ENCODE measurements at places on chromosomes 3 and 15.

- H3K36me3 ChIP-seq: no peaks in the 10 kb centered on the region
- no peak overlapping the region for H3K27ac ChIP-seq
- H3K4me3 ChIP-seq: no peak overlapping the region
- H3K4me1 ChIP-seq: peaks cover 17% of the 10 kb centered on the region
Observed at GRCh38 chr3:84963137-84963536, 4.3 kb downstream of the CADM2 start.

DNA sequence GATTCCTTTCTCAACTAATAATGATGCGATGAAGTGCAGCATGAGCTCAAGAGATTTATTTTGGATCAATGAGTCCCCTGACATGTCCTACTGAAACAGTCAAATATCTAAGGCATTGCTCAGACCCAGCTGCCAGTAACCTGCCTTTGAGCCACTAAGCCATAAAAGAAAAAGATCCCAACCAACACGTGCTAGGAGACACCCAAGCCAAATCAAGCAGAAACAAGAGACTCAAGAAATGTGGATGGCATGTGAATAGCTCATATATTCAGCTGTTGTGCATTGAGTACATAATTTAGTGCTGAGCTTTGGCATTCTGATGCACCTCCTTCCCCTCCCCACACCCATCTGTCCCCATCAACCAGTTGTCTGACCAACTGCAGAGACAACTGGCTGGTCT lies 29.2 kb downstream of the GJD2 start:
- no peak for DNase-seq
- H3K27me3 ChIP-seq: no peaks in the 10 kb centered on the region
- H3K36me3 ChIP-seq: no peaks in the 10 kb centered on the region
- H3K4me3 ChIP-seq: no peak overlapping the region
- no peak overlapping the region for H3K27ac ChIP-seq

- no peak for DNase-seq
- no peak overlapping the region for H3K27ac ChIP-seq
- H3K36me3 ChIP-seq: no peaks in the 10 kb centered on the region
- H3K27me3 ChIP-seq: no peaks in the 10 kb centered on the region
- H3K4me1 ChIP-seq: peaks cover 21% of the 10 kb centered on the region
- no peak overlapping the region for H3K4me3 ChIP-seq
Observed at GRCh38 chr3:188690064-188690463, 481.7 kb upstream of the TPRG1 start.

- no peak overlapping the region for H3K4me3 ChIP-seq
- H3K27ac ChIP-seq: no peak overlapping the region
- H3K27me3 ChIP-seq: no peaks in the 10 kb centered on the region
- no peaks in the 10 kb centered on the region for H3K36me3 ChIP-seq
- DNase-seq: no peak
Observed at GRCh38 chr3:8532251-8532871, 30.7 kb downstream of the LMCD1 start.

DNA sequence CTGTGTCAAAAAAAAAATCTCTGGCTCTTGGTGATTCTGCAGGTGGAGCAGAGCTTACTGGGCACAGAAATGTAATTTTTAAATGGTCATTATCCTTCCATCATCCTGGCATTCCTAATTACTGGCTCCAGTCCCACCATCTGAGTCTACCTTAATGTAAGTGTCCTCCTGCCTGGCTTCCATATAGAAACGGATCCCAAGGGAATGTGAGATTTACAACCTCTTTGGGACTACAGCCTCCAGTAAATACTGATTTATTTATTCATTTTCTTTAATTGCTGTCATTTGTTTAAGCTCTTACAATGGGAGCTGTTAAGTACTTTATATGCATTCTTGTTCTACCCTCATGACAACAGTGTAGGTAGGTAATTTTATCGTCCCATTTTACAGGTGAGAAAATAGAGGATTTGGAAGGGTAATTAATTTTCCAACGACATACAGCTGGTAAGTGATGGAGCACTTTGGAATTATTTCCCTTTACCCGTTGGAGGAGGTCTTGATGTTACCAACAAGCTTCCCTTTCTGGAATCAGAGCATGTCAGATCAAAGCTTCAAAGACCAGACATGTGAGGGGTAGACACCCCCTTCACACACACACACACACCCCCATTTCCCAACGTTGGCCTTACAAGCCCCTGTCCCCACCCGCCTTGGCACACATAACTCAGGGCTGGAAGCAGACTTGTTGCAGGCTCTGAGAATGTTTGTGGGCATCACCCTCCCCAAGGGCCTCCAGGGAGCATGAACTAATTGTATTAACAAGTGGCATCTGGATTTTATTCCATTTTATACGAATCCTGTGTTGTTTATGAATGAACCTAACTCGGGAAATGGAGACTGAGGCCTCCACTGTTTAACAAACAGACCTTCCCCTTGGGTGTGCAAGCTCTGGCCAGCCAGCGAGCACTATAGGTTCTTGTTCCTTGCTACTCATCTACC lies 116.9 kb downstream of the ALDH1A2 start:
- no peaks in the 10 kb centered on the region for H3K27me3 ChIP-seq
- H3K36me3 ChIP-seq: no peaks in the 10 kb centered on the region
- no peak overlapping the region for H3K27ac ChIP-seq
- no peaks in the 10 kb centered on the region for H3K4me1 ChIP-seq
- no peak for DNase-seq

GRCh38 chr3:195438371-195438770 lies 4.4 kb downstream of the ACAP2 start:
- DNase-seq: no peak
- no peaks in the 10 kb centered on the region for H3K27me3 ChIP-seq
- peaks cover 23% of the 10 kb centered on the region for H3K4me1 ChIP-seq
- no peak overlapping the region for H3K4me3 ChIP-seq
- H3K36me3 ChIP-seq: no peaks in the 10 kb centered on the region
- no peak overlapping the region for H3K27ac ChIP-seq

DNA sequence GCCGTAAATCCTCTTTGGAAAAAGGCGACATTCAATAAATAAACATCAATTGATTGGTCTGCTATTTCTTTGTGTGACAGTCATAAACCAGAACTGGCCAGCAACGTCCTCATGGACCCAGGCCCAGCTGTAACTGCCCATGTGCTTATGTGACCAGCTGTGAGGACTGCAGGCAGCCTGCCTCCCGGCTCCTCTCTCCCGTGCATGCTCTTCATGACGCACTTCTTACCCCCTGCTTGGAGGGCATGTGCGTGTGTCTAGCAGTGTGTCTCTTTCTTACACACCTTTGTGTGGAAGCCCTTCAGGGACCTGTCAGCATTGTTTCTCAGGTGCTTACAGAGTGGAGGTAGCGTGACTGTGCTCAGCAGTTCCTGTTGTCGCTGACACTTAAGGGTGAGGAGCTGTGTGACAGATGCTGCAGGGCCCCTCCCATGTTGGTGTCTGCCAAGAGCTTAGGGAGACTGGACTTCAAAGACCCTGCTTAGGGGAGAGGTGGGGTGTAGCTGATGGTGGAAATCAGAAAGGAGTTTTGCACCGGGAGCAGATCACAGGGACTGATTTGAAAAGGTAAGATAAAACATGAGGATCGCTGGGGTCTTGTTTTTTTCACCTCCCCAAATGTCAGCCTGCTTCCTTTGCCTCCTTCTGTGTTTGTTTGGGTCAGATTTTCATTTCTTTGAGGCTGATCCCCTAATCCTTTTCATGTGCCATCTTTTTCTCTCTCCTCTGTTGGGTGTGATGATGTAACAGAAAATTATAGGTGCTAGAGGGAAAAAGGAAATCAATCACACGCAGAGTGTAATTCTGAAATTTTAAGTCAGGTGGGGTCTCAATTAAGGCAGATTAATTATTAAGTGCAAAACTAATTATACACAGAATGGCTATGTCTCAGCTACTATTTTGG lies 2.1 kb downstream of the PODXL2 start:
- peaks cover 14% of the 10 kb centered on the region for H3K4me1 ChIP-seq
- H3K27ac ChIP-seq: no peak overlapping the region
- no peaks in the 10 kb centered on the region for H3K36me3 ChIP-seq
- no peak overlapping the region for H3K4me3 ChIP-seq
- H3K27me3 ChIP-seq: no peaks in the 10 kb centered on the region
- DNase-seq: no peak

- H3K27me3 ChIP-seq: no peaks in the 10 kb centered on the region
- H3K4me1 ChIP-seq: no peaks in the 10 kb centered on the region
- H3K36me3 ChIP-seq: no peaks in the 10 kb centered on the region
- H3K27ac ChIP-seq: no peak overlapping the region
- DNase-seq: no peak
Observed at GRCh38 chr3:72872183-72872582, 15.7 kb upstream of the GXYLT2 start.

DNA sequence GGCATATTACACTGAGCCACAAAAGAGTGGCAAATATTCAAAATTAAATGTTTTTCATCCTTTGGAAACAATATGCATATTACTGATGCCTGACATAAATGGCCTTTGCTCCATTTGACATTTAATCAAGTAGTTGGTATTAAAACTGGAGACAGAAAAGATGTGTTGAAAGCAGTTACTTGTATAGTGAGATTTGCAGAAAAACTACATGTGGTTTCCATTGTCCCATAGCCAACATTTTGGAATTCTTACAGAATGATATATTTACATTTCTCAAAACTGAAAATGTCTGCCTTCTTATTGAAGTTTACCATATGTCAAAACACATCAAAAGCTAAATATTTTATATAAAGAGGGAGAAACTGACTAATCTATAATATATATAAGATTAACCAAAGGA lies 21.6 kb downstream of the SHOX2 start:
- no peaks in the 10 kb centered on the region for H3K27me3 ChIP-seq
- no peaks in the 10 kb centered on the region for H3K4me1 ChIP-seq
- no peak for DNase-seq
- no peak overlapping the region for H3K4me3 ChIP-seq

DNA sequence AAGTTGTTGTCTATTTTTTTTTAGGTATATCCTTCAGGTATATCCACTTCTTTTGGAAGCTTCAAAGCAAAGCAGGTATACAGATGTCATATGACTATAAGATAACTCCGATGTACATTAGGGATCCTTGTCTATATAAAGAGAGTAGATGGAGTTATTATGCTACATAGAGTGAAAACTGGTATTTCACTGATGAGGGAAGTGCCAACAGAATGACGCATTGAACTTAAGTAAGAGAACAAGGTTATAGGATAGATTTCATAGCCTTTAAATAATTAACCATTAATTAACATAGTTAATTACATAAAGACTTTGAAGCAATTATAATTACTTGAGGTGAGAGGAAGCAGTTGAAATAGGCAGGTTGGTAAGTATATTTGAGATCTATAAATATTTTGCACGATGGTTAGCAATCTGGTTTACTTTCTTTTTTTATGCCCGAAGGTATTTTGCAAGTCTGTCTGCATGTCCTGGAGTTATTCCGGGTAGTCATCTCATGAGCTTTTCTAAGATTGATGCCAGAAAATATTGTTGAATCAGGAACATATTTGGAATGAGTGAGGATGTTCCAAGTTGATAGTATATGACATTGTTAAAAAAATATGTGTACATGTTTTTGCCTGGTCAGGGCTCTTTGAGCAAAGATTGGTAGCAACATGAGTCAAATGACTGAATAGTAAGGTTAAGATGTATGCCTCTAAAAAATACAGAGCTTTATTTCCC lies 299.5 kb upstream of the KCNMB2 start:
- no peak overlapping the region for H3K4me3 ChIP-seq
- no peak overlapping the region for H3K27ac ChIP-seq
- no peaks in the 10 kb centered on the region for H3K4me1 ChIP-seq
- no peaks in the 10 kb centered on the region for H3K36me3 ChIP-seq
- no peaks in the 10 kb centered on the region for H3K27me3 ChIP-seq
- DNase-seq: no peak

GRCh38 chr3:155651489-155652218 lies 93.2 kb downstream of the PLCH1 start:
- H3K36me3 ChIP-seq: no peaks in the 10 kb centered on the region
- H3K27ac ChIP-seq: no peak overlapping the region
- no peak for DNase-seq
- peaks cover 12% of the 10 kb centered on the region for H3K4me1 ChIP-seq
- H3K4me3 ChIP-seq: no peak overlapping the region

DNA sequence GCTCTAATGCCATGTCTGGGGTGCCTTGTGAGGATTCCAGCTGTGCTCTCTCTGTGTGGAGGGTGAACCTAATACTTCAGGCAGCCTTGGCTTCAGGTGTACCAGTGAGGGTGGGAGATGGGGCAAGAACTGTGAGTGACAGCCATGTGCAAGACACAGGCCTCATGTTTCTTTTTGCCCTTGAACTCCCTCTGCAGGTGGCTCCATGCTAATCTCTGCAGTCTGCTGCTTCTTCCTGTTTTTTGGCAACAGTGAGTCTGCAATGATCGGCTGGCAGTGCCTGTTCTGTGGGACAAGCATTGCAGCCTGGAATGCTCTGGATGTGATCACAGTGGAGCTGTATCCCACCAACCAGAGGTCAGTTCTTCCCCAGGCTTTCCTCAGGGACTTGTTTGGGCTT lies 189.3 kb downstream of the SV2B start:
- no peaks in the 10 kb centered on the region for H3K36me3 ChIP-seq
- no peaks in the 10 kb centered on the region for H3K27me3 ChIP-seq
- no peak for DNase-seq
- H3K4me3 ChIP-seq: no peak overlapping the region

DNA sequence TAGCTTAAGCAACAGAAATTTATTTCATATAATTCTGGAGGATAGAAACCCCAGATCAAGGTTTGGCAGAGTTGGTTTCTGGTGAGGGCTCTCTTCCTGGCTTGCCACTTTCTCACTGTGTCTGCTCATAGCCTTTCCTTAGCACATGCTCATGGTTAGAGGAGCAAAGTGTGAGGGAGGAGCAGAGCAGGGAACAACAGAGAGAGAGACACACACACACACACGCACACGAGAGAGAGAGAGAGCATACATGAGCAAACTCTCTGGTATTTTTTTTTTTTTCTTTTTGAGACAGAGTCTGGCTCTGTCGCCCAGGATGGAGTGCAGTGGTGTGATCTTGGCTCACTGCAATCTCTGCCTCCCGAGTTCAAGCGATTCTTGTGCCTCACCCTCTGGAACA lies 36.8 kb upstream of the ZDHHC23 start:
- no peak for DNase-seq
- no peak overlapping the region for H3K27ac ChIP-seq
- H3K4me1 ChIP-seq: peaks cover 6% of the 10 kb centered on the region
- peaks cover 2% of the 10 kb centered on the region for H3K36me3 ChIP-seq

DNA sequence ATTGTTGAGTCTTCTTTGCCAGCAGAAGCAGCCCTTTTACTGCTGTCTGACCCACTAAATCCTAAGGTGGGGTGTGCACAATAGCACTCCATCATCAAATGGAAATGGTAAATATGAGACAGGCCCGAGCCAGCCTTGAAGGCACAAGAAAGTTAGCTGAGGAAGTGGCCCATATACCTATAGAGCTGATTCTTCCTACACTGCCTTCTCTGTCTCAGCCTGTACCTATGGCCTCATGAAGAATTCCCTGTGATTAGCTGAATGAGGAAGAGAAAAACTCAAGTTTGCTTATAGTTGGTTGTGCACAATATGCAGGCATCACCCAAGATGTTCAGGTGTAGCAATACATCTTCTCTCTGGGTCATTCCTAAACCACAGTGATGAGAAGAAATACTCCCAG lies 31.7 kb upstream of the XCR1 start:
- H3K27ac ChIP-seq: no peak overlapping the region
- H3K36me3 ChIP-seq: no peaks in the 10 kb centered on the region
- no peaks in the 10 kb centered on the region for H3K4me1 ChIP-seq
- no peak overlapping the region for H3K4me3 ChIP-seq
- no peak for DNase-seq
- no peaks in the 10 kb centered on the region for H3K27me3 ChIP-seq

All from body of pancreas (tissue), 4 donors.